ENCODE measurements at places on chromosomes 1 and 21. TPM values are rescaled to one million over a fixed set of nuclear protein-coding genes. Genes with fewer than 3 reads are reported as not detected.

- no peaks in the 10 kb centered on the region for H3K4me1 ChIP-seq
- no peak for DNase-seq
- no peak overlapping the region for H3K4me3 ChIP-seq
- H3K27me3 ChIP-seq = peaks cover 2% of the 10 kb centered on the region
- H3K27ac ChIP-seq = no peak overlapping the region
- H3K36me3 ChIP-seq = no peaks in the 10 kb centered on the region
These were observed 14.7 kb upstream of the SPRR5 start for GRCh38 chr1:152932170-152932811.

The CD84 gene
- total RNA-seq = 4.6 TPM

DNA sequence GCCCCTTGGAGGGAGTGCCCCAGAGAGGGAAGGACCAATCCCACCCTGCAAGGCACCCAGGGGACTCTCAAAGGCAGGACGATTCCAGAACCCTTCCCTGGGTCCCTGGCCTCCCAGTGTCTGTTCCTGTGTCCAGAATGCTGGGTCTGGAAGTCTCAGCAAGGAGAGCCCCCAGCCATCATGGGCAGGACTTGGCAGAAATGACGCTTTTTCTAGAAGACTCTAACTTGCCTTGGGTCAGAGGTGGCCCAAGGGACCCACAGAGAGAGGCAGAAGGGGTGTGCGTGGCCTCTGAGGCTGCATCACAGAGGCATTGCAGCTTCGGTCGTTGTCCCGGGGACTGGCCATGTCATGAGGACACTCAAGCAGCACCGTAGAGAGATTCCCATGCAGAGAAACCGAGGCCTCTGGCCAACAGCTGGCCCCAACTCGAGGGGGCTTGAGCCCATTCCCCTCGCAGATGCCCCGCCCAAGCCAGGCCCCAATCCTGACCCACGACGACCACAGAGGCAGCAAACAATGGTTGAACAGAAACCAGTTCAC is 57.8 kb downstream of the WNT9A start:
- no peak overlapping the region for H3K27ac ChIP-seq
- peaks cover 37% of the 10 kb centered on the region for H3K4me1 ChIP-seq
- no peaks in the 10 kb centered on the region for H3K36me3 ChIP-seq

- no peaks in the 10 kb centered on the region for H3K36me3 ChIP-seq
- DNase-seq = no peak
- H3K27ac ChIP-seq = no peak overlapping the region
- no peaks in the 10 kb centered on the region for H3K27me3 ChIP-seq
- H3K4me1 ChIP-seq = no peaks in the 10 kb centered on the region
These were observed 174.1 kb downstream of the LBR start for GRCh38 chr1:225253784-225254183.

The PPIE gene
- total RNA-seq = 28.4 TPM

The FABP3 gene
- 82.1 TPM for total RNA-seq

The TCHH gene
- 0.06 TPM for total RNA-seq

The IFFO2 gene
- total RNA-seq = 7.5 TPM

DNA sequence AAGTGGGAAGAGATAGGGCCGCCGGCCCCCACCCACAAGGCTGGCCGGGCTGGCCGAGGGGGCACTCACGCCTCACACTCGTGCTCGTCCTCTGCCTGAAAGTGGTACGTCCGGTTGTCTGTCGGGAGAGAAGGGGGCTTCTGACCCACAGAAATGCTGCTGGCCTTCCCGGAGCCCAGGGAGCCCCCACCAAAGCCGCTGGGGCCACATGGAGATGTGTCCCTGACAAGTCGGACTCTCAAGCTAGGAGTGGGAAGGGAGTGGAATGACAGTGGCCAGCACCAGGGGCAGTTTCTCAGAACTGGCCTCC is 12.8 kb upstream of the TCEA3 start:
- no peak overlapping the region for H3K27ac ChIP-seq
- no peaks in the 10 kb centered on the region for H3K4me1 ChIP-seq
- DNase-seq = no peak
- peaks cover 69% of the 10 kb centered on the region for H3K36me3 ChIP-seq
- H3K27me3 ChIP-seq = no peaks in the 10 kb centered on the region
- H3K4me3 ChIP-seq = no peak overlapping the region

The TDRD10 gene
- total RNA-seq = 0.40 TPM

DNA sequence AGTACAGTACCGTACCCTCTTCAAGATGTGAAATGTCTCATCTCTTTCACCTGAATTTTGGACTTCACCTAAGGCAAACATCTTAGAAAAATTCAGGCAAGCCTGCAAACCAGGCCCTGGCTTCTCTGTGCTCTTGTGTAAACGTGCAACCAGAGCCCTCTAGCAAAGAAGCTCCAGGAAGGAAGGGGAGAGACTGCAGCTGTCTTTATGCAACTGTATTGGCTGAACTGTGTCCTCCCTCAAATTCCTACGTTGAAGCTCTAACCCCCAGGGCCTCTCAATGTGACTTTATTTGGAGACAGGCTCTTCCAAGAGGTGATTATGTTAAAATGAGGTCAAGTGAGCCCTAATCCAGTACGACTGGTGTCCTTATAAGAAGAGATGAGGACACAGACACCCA is 60.3 kb downstream of the SLC45A1 start:
- H3K4me1 ChIP-seq = peaks cover 52% of the 10 kb centered on the region
- peaks cover 3% of the 10 kb centered on the region for H3K36me3 ChIP-seq
- H3K4me3 ChIP-seq = no peak overlapping the region

GRCh38 chr1:22918644-22919043 is 54.0 kb downstream of the LACTBL1 start:
- H3K4me1 ChIP-seq = peaks cover 31% of the 10 kb centered on the region
- H3K27me3 ChIP-seq = no peaks in the 10 kb centered on the region
- peaks cover 20% of the 10 kb centered on the region for H3K36me3 ChIP-seq
- DNase-seq = no peak

DNA sequence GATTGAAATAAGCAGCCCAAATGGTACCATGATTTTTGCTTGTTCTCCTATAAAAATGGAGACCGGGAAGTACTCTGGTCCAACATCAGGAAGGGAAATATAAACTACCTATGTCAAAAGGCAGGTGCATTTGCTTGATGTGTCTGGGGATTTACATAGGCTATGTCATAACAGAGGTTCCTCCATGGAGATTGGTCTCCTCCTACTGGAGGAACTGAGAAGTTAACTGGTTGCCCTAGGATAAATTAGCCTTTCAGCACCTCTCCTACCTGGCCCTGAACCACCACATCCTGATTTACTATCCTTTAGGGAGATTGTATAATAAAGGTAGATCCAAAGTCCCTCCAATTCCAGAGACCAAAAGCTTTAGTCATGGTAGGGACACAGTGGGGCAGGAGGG is 1109.3 kb upstream of the B3GALT2 start:
- H3K4me3 ChIP-seq = no peak overlapping the region
- DNase-seq = no peak
- no peaks in the 10 kb centered on the region for H3K36me3 ChIP-seq
- no peaks in the 10 kb centered on the region for H3K27me3 ChIP-seq

- DNase-seq = no peak
- no peak overlapping the region for H3K4me3 ChIP-seq
- H3K36me3 ChIP-seq = peaks cover 10% of the 10 kb centered on the region
- peaks cover 4% of the 10 kb centered on the region for H3K4me1 ChIP-seq
These were observed 24.2 kb downstream of the RSPH1 start for GRCh38 chr21:42471716-42472330.

The NR1I3 gene
- total RNA-seq = not detected

DNA sequence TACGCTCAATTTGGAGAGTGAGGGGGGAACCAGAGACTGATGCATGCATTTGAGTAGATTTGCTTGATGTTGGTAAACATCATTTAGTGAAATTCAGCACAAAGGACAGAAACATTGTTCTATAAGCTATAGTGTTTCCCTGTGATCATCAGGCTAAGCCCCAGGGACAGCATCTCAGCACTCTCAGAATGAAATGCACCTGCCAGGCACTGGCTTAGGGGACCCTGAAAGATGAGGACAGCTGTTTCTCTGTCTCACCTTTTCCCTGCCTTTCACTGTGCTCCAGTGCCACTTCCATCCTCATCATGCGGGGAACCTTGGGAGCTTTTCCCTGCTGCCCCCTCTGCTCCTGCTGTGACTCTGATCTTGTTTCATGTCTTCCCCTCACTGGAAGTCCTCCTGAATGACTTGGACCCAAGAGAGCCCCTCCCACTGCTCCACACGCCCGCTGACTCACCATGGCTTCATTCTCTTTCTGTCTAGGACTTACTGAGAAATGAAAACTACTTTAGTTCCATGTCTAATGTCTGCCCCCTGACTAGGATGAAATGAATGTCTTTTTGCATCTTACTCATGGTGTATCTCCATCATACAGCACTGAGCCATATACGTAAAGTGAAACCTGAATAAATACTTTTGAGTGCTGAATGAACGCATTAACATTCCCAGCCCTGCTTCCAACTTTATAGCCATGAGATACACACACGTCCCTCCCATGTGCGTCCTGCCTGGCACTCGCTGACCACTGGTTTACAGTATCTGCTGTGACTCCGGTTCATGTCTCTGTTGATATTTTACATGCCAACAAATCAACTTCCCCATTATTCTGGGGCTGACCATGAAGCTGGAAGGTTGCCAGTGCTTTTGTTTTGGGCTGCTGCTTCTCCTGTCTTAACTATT is 182.0 kb downstream of the PCP4 start:
- H3K27me3 ChIP-seq = no peaks in the 10 kb centered on the region
- DNase-seq = no peak
- no peak overlapping the region for H3K27ac ChIP-seq
- peaks cover 29% of the 10 kb centered on the region for H3K4me1 ChIP-seq
- peaks cover 3% of the 10 kb centered on the region for H3K36me3 ChIP-seq

The FCER1G gene
- 14.9 TPM for total RNA-seq

DNA sequence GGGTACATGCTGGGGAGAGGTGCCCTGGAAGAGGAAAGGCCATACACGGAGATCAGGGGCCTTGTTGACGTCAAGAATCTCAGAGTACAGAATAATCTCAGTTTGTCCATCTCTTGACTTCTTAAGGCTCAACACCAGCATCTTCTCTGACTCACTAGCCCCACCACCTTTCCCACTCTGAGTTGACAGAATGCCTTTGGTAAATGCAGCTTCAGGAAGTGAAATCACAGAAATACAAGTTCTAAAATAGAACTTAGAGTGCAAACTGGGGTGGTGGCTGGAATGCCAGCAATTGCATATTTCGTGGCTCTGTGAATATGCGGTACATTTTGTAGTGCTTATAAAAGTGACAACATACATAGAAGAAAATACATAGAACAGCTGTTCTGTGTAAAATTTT is 1.6 kb downstream of the COG2 start:
- no peak for DNase-seq
- no peaks in the 10 kb centered on the region for H3K36me3 ChIP-seq
- H3K4me1 ChIP-seq = peaks cover 6% of the 10 kb centered on the region
- no peak overlapping the region for H3K27ac ChIP-seq
- no peaks in the 10 kb centered on the region for H3K27me3 ChIP-seq

The PLPPR5 gene
- 4.5 TPM for total RNA-seq

The TSPEAR gene
- not detected for total RNA-seq

GRCh38 chr1:165342168-165342567 is 14.3 kb downstream of the LMX1A start:
- no peak for DNase-seq
- no peak overlapping the region for H3K27ac ChIP-seq
- no peaks in the 10 kb centered on the region for H3K36me3 ChIP-seq
- no peak overlapping the region for H3K4me3 ChIP-seq

- H3K4me3 ChIP-seq = no peak overlapping the region
- no peaks in the 10 kb centered on the region for H3K4me1 ChIP-seq
- no peaks in the 10 kb centered on the region for H3K27me3 ChIP-seq
- no peak overlapping the region for H3K27ac ChIP-seq
- no peak for DNase-seq
These were observed 243.7 kb downstream of the TBX15 start for GRCh38 chr1:118744420-118744819.

DNA sequence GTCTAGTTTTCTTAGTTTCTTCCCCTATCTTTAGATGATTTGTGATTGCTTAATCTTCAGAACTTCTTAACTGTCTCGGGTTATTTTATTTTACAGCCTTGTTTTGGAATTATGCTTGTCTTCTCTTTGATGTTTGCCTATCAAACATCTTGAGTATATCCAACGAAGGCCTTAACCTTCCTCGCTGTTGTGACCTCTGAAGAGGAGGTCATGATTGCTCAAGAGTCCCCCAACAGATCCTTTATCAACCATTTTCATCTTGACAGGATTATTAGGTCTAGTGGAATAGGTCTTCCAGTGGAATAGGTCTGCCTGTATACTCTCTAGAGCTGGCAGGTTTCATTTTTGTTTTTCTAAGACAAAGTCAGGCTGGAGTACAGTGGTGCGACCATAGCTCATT is 45.7 kb downstream of the UBE4B start:
- H3K27me3 ChIP-seq = no peaks in the 10 kb centered on the region
- no peak for DNase-seq
- peaks cover 6% of the 10 kb centered on the region for H3K36me3 ChIP-seq
- no peak overlapping the region for H3K27ac ChIP-seq
- no peak overlapping the region for H3K4me3 ChIP-seq

DNA sequence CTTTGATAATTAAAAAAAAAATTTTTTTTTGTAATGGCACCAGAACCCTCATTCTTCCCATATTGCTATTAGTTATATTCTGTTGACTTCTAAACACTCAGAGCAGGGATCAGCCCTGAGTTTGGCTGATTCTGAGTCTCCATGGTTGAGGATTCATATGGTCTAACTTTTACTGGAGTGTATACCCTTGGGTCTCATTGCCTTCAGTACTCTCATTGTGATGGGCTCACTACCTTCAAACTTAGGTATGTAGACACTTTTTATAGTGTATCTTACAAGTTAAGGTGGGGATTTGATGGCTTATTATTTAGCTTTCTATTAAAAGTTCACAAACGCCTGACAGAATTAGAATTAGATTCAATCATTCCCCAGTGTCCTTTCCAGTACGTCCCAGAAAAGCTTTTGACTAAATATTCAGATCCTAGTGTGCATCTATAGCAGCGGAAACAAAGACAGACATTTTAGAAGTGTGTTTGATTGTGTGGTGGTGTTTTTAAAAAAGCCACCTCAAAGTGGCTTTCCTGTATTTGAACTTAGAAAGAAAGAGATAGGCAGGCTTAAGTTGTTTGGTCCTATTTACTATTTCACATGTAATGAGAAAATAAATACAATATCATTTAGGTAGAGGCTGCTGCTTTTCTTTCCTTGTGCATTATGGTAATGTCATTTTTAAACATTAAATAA is 1.4 kb downstream of the MACF1 start:
- H3K27ac ChIP-seq = peak overlapping the region; percentile 91
- H3K36me3 ChIP-seq = peaks cover 3% of the 10 kb centered on the region
- peaks cover 19% of the 10 kb centered on the region for H3K4me1 ChIP-seq
- no peak for DNase-seq

The CRNN gene
- not detected for total RNA-seq

The HSD11B1 gene
- total RNA-seq = 0.40 TPM

GRCh38 chr1:116164150-116164549 is 53.0 kb downstream of the MAB21L3 start:
- no peak for DNase-seq
- no peak overlapping the region for H3K27ac ChIP-seq
- H3K4me3 ChIP-seq = no peak overlapping the region
- no peaks in the 10 kb centered on the region for H3K36me3 ChIP-seq

The MCOLN3 gene
- 1.1 TPM for total RNA-seq

The PRR9 gene
- not detected for total RNA-seq

GRCh38 chr1:58932859-58933598 is 149.2 kb upstream of the JUN start:
- H3K36me3 ChIP-seq = no peaks in the 10 kb centered on the region
- peaks cover 4% of the 10 kb centered on the region for H3K4me1 ChIP-seq
- no peak overlapping the region for H3K27ac ChIP-seq
- no peak overlapping the region for H3K4me3 ChIP-seq
